ENCODE measurements at places on chromosomes 4 and X.

- no peak for DNase-seq
These were observed 368.8 kb downstream of the GASK1B start for GRCh38 chr4:157803845-157804521.

DNA sequence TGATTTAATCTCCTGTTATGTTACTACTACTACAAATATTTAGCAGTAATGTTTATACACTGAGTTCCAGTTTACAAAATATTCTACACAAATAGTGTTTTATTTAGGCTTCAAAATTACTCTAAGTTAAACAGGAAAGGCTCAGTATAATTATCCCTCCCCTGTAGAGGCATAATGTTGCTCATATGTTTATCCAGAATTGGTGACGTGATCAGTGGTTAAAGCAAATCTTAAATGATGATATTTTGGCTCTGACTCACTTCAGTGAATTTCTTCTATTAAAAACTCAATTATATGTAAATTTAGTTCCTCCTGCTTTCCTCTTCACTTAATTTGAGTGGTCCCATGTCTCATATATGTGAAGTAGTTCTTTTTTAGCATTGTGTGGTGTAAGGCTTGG is 438.5 kb downstream of the ADGRL3 start:
- DNase-seq, result no peak

- DNase-seq, result peak; percentile 97
These were observed at the start of gene MED28 for GRCh38 chr4:17614416-17615299. TSS of gene MED28 (plus strand) at chr4:17614641. CDS start at chr4:17614655, 14 bp downstream.

GRCh38 chr4:169070071-169070894 is 60.2 kb upstream of the CBR4 start:
- DNase-seq, result peak; percentile 55

GRCh38 chr4:183017962-183018361 is 81.1 kb upstream of the WWC2 start:
- DNase-seq, result no peak

Measured in T1000 (cell line).